Suppressor macrophage (primary cell): ENCODE measurements at places on chromosomes 3 and 15.

DNA sequence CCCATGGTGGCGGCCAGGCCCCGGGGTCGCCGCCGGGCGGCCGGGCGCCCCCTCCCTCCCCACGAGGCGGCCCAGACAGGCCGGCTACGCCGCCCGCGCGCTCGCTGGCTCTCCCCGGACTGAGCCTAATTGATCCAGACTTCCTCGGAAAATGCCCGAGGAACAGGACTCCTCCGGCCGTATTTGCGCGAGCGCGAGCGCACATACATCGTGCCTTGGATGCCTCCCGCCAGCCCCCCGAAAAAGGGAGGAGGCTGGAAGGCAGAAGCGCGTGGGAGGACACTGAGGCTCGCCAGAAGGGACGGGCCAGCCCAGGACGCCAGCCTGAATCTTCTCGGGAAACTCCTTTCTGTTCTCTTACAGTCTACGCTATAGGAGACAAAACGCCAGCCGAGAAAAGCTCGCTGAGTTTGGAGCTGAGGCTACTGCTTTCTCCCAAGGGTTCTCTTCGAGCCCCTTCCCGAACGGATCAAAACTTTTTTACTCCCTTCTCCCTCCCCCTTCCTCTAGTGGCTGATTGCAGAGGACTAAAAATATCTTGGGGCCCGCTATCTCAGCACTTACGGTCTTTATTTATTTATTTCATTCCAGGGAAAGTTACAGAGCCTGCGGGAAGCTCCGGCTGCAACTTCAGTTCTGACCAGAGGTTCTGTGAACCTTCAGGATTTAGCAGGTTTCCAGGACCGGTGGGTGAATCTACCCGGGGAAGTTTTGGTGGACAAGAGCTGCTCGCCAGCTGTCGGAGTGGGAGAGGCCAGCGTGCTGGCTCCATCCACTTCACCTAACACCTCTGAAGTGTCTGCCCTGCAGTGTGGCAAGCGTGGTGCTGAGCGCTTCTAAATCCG is at the start of gene PDZRN3:
PDZRN3 (minus strand) TSS at position 121 of the 845 bp plus-strand sequence.
- no peak for DNase-seq

GRCh38 chr15:70566989-70567388 is 196.4 kb downstream of the UACA start:
- DNase-seq = no peak

- peak; percentile 16 for DNase-seq
These were observed 22.8 kb downstream of the ATP2C1 start for GRCh38 chr3:130916507-130917167.

- no peak for DNase-seq
These were observed 10.3 kb upstream of the ARID3B start for GRCh38 chr15:74530771-74531143.

DNA sequence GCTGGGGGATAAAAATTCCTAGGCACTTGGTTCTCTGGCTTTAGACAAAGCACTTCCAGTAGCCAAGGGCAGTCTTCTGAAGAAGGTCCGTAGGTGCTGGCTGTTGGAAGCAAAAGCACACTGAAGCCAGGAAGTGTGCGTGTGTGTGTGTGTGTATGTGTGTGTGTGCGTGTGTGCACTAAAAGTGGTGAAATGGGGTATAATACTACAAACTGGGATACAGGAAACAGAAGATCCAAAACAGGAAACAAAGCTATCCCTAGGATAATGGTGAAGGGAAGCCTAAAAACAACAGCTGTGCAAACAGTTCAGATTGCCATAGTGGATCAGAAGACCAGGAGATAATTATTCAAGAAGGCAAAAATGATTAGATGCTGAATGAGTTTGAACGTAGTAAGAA is 103.4 kb downstream of the IL20RB start:
- DNase-seq = no peak

DNA sequence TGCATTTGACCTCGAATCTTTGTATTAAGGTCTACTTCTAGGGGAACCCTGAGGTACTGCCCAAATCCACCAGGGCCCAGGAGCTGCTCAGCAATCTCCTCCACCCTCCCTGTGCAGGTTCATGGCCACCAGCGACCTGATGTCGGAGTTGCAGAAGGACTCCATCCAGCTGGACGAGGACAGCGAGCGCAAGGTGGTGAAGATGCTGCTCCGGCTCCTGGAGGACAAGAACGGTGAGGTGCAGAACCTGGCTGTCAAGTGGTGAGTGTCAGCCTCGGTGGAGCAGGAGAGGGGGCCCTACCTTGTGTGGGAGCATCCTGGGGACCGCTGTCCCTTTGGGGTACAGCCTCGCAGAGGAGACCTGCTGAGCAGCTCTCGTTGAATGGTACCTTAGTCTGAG is 6.9 kb downstream of the CAND2 start:
- DNase-seq = no peak

DNA sequence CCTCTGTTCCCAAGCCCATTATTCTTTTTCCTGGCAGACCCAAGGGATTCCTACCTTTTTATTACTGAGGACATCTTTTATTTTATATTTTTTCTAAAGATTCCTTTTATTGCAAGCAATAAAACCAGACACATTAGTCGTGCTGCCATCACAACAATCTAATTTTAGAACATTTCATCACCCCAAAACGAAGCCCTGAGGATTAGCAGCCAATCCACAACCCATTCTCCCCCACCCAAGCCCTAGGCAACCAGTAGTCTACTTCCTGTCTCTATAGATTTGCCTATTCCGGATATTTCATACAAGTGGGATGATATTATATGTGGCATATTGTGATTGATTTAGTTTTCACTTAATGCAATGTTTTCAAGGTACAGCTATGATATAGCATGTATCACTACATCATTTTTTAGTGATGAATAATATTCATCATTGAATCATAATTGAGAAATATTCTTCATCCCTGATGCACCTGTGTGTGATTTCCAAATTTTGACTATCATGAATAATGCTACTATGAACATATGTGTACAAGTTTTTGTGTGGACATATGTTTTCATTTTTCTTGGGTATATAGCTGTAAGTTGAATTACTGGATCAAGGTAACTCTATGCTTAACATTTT is 65.7 kb downstream of the IL1RAP start:
- DNase-seq = no peak

DNA sequence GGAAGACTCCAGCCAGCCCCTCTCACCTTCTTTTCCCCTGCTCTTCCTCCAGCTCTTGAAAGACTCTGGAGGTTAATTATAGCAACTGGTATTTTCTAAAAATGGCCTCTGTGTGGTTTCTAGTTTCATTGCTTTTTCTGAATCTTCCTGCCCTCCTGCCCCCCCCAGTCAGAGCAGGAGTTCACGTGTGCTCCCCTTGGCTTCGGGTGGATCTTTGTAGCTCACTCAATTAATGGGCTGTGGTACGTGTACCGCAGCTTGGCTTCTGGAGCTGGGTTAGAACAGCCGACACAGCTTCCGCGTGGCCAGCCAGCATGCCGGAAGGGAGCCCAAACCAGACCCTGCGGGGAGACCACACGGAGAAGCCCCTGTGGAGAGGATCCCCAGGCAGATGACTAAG is 31.5 kb downstream of the TM2D3 start:
- no peak for DNase-seq

DNA sequence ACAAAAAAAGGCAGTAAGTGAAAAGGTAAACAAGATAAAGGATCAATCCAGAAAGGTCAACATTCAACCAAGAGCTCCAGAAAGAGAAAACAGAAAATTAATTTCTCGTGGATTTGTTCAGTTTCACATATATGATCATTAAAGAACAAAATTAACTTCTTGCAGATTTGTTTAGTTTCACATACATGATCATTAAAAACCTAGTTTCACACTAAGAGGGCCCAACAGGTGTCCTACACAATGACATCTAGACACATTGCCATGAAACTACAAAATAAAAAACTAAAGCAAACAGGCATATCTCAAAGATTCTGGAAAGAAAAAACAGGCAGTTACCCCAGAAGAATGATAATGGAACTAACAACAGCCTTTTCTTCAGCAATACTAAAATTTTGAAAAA is 22.1 kb downstream of the PHC3 start:
- DNase-seq = no peak

DNA sequence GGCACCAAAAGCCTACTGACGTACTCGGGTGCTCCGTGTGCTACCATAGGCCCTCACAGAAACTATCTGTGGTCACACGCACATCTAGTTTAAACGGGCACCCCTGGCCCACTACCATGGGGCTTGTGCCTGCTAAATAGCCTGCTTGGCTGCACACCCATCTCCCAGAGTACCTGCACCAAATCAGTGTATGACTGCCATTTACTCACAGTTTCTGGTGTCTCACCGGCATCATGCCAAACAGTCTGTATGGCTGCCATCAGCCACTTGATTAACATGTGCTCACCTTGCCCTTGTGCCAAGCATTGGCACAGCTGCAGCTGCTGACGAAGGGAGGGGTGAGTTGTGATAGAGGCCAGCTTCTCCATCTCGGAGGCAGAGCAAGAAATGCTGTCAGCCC is 232.7 kb downstream of the IGSF11 start:
- DNase-seq = no peak

DNA sequence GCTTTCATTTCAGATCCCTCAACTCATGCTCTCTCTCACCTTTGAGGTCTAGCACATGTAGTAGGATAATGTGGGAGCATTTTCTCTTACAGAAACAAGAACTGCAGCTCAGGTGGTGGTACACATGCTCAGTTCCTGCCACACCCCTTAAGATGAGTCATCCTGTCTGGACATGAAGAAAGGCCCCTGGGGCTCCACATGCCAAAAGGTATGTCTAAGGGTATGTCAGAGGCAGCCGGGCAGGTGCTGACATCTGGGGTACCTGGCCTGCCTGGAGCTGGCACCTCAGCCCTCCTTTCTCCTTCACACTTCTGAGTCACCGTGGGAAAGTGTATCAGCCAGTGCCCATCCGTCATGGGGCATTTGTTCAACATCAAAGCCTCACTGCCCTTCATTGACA is 209.9 kb downstream of the OCA2 start:
- no peak for DNase-seq

- DNase-seq = no peak
These were observed 35.1 kb upstream of the RGMA start for GRCh38 chr15:93124126-93124525.

- DNase-seq = no peak
These were observed 108.1 kb downstream of the ROBO2 start for GRCh38 chr3:77147836-77148578.

DNA sequence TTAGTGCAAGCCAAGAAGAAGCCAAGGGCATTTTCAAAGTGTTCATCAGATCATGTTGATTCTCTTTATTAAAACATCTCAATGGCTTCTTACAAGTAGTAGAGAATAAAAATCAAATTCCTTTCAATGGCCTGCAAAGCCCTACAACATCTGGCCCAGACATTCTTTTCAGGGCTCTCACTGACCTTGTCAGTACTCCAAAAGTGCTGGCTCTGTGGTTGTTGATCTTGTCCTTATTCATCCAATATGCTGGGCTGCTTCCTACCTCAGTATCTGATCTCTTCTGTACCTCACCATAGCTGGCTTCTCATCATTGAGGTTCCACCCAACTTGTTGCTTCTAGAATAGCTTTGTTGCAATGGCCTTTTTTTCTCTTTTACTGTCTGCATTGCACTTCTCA is 74.0 kb upstream of the SAMMSON start:
- DNase-seq = no peak

GRCh38 chr3:4720316-4721075 is 227.3 kb downstream of the ITPR1 start:
- no peak for DNase-seq

- DNase-seq = peak; percentile 25
These were observed 7.8 kb downstream of the GP9 start for GRCh38 chr3:129068291-129068886.

- DNase-seq = no peak
These were observed 82.0 kb downstream of the SV2B start for GRCh38 chr15:91182101-91182500.

GRCh38 chr3:4938281-4938982 is 40.8 kb upstream of the BHLHE40 start:
- no peak for DNase-seq

DNA sequence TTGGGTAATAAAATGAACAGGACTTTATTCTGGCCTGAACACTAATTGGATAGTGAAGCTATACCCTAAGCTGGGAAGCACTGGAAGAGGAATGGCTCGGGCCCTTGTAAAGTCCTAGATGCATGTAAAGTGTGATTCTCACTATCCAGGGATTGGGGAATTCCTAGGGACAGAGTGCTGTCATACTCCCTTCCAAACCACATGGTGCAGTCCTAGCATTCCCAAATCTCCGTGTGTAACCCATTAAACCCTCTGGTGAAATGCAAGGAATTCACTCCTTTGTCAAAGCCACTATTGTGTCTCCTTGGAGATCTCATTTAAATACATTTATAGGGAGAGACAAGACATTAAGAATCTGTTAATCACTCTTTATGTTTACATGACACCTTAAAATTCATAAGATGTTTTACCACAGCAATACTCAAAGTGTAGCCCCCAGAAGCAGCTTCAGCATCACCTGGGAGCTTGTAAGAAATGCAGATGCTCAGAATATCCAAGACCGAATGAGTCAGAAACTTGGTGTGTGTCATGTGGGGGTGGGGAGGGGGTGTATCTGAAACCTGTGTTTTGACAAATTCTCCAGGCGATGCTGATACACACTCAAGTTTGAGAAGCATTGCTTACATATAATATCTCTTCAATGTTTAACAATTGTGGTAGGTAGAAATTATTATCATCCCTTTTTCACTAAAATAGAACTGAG is 121.8 kb upstream of the NPHP3 start:
- DNase-seq = no peak
